ENCODE measurements at places on chromosomes 11 and 22.
A peak's percentile ranks its signal among the peaks of the same experiment; 100 is the strongest.

DNA sequence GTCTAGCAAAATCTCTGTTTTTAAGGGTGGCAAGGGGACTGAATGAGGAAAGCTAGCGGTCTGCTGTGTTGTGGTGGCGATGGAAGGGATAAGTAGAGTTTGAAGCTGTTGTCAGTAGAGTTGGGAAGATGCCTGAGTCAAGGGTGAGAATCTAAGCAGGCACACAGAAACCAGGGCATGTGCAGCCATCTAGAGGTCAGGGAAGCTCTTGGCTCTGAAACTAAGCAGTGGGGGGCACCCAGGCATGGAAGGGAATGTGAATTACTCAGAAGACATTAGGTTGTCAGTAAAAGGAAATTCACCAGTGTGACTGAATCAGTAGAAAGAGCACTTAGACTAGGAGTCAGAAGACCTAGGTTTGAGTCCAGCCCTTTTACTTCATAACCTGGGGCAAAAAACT lies 15.4 kb downstream of the BMAL1 start:
- DNase-seq, result no peak

DNA sequence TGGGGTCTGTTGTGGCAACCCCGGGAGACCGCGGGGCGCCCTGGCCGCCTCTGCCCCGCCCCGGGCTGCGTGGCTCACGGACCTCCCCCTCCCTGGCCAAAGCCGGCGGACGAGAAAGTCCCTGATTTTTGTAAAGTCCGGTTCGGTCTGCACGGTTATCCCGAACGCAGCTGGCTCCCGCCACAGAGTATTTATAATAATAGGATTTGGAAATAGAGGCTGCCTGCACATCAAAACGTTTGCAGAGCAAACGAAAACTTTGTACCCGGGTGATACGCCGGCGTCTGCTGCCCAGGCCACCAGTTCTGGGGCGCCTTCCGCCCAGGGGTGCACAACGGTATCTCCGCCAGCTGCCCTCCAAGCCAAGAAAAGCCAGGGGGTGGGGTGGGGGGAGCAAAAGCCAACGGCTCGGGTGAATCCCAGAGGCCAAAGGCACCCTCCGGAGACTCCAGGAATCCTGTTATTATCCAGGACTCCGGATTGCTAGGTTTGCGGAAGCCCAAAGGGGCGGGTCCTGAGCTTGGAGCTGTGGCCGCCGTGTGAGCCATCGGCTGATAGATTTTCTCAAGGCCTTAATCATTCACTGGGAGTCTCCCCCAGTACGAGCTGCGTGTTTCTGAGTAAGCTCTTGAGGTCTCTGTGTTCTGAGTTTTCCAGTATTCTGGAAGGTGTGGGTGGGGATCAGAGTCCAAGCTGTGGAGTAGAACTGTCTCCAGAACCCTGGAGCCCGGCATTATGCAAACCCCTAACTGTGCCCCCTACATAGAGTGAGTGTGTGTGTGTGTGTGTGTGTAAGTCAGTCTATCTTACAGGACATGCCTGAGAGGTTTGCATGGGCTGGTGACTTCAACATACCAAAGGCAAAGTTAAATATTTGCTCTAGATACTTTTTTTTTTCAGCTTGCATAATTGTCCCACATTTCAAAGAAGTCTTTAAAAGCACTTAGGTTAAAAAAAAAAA lies 673 bp upstream of the SHANK2 start:
- DNase-seq, result no peak

- DNase-seq, result no peak
Observed at GRCh38 chr11:134413043-134413825, 1.2 kb upstream of the B3GAT1 start.

DNA sequence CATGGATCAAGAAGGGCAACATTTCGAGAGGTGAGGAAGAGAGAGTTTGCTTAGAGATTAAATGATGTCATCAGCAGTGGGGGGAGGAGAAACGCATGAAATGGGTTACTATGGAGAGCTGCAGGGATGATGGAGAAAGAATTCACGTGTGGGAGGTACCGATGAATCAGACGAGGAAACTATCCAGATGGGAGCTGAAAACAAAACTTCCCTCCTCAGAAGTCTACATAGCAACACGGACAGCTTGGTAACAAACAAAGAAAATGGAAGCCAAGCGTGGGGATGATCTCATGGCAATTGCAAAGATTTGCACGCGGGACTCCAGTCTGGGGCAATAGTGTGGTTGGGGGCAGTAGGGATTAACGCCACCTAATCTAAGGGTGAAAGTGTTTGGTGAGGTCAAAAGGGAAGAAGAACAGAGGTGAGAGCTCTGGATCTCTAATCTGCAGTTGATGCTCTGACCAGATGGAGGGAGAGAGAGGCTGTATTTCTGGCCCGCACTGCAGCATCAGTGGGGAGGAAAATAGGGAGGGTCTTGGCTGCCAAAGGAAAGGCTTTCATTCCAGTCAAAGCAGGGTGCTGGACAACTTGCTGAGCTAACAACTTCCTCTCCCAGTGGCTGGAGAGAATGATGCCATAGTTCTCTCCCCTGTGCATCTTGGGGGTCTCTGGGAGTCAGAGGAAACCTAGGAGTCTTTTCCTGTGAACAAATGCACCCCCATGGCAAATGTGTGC lies 43.4 kb upstream of the CSNK2A3 start:
- no peak for DNase-seq

GRCh38 chr11:13135385-13136271 lies 126.5 kb downstream of the RASSF10 start:
- no peak for DNase-seq

- DNase-seq, result peak; percentile 56
Observed at GRCh38 chr11:44927174-44927661, 23.5 kb downstream of the TP53I11 start.

- DNase-seq, result no peak
Observed at GRCh38 chr11:62461740-62462507, 43.1 kb downstream of the SCGB1A1 start.

- DNase-seq, result no peak
Observed at GRCh38 chr11:134358165-134358855, 26.5 kb downstream of the GLB1L2 start.

GRCh38 chr11:9273376-9274336 lies 8.5 kb upstream of the DENND5A start:
- DNase-seq, result no peak

Measured in CD4-positive, alpha-beta T cell treated with Interleukin-21 for 1 hour (primary cell).